GDM1 (cell line): ENCODE measurements at places on chromosomes 5 and 9.

DNA sequence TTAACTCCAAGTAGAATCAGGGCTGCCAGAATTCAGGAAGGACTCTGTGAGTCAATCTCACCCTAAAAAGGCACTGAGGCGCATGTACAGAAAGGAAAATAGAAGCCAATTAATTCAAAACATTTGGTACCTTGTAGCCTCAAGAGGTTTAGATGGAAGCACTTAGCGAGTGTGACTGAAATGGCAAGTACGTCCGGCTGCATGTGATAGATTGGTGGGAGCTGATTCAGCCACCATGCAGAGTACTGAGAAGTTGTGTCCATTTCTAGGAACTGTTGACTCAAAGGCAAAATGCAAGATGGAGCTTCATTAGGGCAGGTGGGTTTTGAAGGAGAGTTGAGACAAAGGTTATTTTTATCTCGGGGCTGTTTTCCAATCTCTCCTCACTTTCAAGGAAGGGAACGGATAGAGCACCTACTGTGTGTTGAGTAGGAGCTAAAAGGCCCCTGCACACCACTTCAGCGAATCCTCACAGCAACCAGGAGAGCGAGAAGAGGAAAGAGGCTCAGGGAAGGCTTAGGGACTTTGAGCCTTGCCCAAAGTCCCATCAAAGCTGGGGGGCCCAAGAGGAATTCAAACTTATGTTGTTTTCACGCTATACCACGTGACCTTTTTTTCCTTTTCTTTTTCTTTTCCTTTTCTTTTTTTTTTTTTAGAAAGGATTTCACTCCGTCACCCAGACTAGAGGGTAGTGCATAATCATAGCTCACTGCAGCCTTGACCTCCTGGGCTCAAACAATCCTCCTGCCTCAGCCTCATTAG, 34.6 kb upstream of the CPEB4 start:
- no peak for DNase-seq

GRCh38 chr5:32520356-32520755, 65.0 kb upstream of the SUB1 start:
- DNase-seq, result no peak

- peak; percentile 3 for DNase-seq
These were observed 11.7 kb upstream of the OR1J2 start for GRCh38 chr9:122498883-122499288.

GRCh38 chr5:154274828-154275185, 84.3 kb downstream of the GALNT10 start:
- no peak for DNase-seq

- no peak for DNase-seq
These were observed 26.9 kb upstream of the OLFM1 start for GRCh38 chr9:135060461-135061116.

- peak; percentile 35 for DNase-seq
These were observed 2.0 kb downstream of the BRD3 start for GRCh38 chr9:134065612-134066419.

GRCh38 chr5:173287086-173287485, 41.1 kb downstream of the STC2 start:
- DNase-seq, result no peak

DNA sequence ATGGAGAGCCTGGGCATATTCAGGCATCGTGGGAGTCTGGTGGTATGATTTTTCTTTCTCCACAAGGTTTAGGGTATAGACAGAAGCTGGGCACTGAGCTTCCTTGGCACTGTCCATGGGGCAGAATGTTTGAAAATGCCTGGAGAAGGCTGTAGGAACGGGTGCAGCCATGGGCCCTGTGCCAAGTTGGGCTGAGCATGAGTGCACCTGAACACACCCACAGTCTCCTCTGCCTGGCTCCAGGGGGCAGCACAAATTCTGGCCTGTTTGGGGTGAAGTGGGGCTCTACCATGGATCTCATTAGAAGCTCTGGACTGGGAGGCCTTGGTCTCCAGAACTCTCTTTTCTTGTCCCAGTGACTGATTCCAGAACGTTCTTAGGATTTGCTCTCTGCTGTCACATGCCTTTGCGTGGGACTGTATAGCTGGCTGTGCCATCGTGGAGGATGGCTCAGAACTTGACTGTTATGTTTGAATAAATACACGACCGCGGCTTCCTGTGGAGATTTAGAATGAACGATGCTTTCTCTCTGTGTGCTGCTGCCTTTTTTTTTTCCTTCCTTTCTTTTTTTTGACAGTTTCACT, 229.8 kb downstream of the FANCC start:
- DNase-seq, result no peak

DNA sequence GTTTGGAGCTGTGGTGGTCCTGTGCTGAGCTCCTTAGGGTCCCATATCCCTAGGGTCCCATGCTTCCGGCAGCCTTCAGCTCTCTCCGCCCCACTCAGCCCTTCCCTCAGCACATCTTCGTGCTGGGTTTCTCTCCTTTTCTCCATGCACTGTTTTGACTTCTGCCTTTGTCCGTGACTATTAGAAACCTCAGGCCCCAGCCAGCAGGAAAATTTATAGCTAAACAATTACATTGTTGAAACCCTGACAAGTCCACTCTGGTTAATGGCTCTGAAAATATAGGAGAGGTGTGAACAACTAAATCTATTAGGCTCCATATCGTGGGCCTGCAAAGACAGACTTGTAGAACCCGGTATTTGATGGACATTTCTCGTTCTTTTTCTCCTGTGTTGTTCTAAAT, 523.7 kb downstream of the CCDC171 start:
- DNase-seq, result no peak

DNA sequence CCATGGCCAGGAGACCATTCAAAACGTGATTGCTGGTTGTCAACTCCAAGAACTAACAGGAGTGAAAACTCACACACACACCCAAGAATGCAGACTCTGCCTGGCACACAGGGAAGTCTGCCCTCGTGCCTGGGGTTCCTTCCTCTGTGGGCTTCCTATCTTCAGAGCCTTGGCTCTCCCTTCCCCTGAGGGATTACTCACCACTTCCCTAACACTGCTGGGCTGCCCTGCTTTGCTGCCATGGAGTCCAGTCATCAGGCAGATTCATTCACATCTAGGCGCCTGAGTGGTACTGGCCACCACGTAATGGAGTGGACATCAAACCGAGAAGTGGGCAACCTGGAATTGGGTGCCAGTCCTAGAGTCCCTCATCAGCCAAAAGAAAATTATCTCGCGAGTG, 76.4 kb upstream of the PRSS3 start:
- peak; percentile 73 for DNase-seq

DNA sequence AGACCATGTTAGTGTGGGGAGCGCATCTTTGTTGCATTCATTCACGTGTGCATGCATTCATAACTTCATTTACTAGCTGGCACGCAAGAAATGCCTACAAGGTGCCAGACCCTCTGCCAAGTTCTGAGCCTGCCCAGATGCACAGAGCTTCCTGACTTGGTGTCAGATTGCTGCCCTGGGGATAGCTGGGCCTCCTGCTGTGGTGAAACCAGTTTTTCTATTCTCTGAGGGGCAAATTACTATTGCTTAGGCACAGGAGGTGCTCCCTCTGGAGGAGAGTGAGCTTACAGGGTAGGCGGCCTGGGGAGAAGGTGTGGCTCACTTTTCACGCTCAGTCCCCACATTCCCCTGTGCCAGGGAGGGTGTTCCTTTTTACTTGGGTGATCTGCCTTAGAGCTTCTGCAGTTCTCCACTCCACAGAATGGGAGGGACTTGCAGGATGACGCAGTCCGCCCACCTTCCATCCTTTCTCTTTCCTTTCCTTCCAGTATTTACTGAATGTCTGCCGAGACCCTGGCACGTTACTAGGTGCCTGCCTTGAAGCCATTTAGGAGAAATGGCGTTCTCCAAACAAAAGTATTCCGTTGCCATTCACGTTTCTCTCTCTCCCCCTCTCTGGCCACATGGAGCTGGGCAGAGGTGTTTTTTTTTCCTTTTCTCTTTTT, 27.9 kb upstream of the CTNNA1 start:
- DNase-seq, result no peak

- no peak for DNase-seq
These were observed 36.1 kb downstream of the TMC1 start for GRCh38 chr9:72557549-72557948.

GRCh38 chr9:38363589-38363925, 28.9 kb upstream of the ALDH1B1 start:
- DNase-seq, result no peak

DNA sequence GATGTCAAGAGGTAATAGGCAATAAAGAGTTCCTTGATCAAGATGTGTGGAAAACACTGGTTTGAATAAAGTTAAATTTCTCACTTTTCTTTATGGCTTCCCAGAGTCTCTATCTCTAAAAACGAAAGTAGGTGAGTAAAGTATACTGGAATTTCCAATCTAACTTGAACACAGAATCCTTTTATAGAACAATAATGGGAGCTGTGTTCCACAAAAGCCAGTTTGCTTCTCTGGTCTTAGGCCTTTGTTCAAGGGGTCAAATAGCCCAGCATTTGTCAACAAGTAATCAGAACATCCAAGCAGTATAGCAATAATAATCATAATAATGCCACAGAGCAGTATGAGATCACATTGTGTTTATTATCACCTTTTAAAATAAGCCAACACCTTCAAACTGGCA, 20.2 kb downstream of the ATP10B start:
- no peak for DNase-seq

GRCh38 chr5:57529864-57530263, 47.3 kb upstream of the ACTBL2 start:
- DNase-seq, result no peak

DNA sequence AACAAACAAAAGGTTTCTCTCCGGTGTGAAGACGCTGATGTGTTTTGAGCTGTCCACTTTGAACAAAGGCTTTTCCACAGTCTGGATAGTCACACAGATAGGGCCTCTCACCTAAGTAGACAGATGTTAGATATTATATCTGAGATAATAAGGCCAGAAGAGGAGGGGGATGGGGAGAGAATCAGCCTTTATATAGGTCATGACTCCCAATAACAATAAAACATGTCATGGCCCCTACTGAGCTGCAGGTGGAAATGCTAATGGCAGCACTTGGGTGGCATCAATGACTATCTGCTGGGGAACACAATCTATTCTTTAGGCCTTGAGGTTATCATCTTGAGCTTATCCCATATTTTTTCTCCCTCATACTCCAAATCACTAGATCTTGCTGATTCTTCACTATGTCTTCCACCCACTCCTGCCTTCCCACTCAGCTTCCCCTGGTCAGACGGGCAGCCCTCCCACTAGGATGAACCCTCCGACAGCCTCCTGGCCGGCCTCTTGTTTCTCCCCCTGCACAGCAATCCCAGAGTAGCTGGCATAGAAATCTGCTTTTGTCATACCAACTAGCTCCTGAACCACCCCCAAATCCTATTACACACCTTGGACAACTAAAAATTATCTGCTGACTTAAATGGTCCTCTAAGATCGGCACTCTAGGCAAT, 11.5 kb upstream of the SLC35D2 start:
- DNase-seq, result no peak

GRCh38 chr5:16792598-16793275, 143.4 kb downstream of the MYO10 start:
- no peak for DNase-seq

DNA sequence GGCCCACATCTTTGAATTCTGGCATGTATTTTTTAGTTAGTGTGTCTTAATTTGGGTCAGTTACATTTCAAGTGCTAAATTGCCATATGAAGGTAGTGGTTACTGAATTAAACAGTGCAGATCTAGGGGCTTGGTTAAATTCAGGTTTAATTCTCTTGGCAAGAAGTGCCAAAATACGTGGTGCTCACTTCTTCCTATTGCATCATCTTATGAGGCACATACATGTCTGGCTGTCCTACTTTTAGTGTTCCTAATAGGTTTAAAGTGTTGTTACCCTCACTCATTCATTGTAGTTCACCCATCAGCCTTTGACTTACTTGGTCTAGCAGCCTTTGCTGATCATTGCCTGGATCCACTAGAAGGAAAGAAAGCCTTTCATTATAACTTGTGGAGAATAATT, 59.5 kb downstream of the RPS6 start:
- no peak for DNase-seq

- DNase-seq, result peak; percentile 95
These were observed 98.8 kb upstream of the BASP1 start for GRCh38 chr5:17118631-17119030.

DNA sequence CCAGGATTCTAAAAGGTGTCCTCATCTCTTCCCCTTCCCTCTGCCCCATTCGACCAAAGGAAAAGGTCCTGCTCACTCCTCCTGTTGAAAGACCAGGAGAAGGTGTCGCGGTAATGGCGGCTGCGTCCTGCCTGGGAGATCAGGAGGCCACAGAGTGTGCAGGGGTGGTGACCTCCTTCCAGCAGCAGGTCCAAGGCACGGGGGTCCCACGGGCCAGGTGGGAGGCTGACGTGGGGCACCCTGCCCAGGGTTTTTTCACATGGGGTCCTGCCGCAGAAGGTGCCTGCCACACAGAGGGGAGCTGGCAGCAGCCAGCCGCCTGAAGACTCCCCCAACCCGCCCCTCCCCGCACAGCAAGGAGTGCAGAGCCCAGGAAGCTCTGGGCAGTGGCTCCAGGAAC, 22.2 kb upstream of the ADAMTS2 start:
- no peak for DNase-seq

GRCh38 chr9:129344641-129345495, 166.8 kb upstream of the IER5L start:
- DNase-seq, result no peak

DNA sequence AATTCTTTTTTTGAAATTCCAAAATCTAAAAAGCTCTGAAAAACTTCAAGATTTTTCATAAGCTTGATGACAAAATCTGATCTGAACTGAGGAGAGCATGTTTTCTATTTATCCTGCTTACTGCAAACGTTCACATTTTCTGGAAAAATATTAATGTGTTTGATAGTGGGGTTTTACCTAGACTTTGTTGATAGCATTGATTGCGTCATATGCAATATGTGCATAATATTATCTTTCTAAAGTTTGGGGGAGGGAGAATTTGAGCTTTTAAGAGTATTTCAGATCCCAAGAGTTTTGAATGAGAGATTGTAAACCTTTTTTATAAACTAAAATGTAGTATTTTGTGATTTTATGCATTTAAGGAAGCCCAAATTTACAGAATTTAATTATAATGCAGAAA, 62.8 kb upstream of the CDH6 start:
- no peak for DNase-seq

- DNase-seq, result no peak
These were observed 70.8 kb upstream of the GPR151 start for GRCh38 chr5:146586752-146587151.

GRCh38 chr9:5790923-5791322, 42.0 kb downstream of the ERMP1 start:
- no peak for DNase-seq
